Astrocyte of the cerebellum (primary cell): ENCODE measurements at places on chromosomes 13 and 19.

DNA sequence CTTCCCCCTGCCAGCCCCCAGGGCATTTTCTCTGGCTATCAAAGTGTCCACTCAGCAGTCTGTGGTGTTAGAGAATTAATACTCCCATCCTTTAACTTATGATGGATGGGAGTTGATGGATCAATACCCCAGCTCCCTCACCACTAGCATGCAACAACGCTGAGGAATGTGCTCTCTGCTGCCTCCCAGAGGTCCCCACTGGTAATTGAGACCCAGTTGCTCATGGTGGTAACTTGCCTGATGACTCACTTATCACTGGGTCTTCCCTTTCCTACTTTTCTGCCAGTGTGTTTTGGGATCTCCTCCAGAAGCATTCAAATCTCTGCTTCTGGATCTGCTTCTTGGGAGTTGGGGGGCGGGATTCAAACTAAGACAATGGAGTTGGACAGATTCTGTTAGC, 20.3 kb upstream of the CACNA1A start:
- DNase-seq, result no peak

GRCh38 chr13:43077046-43077445, 53.7 kb downstream of the DNAJC15 start:
- DNase-seq, result no peak

DNA sequence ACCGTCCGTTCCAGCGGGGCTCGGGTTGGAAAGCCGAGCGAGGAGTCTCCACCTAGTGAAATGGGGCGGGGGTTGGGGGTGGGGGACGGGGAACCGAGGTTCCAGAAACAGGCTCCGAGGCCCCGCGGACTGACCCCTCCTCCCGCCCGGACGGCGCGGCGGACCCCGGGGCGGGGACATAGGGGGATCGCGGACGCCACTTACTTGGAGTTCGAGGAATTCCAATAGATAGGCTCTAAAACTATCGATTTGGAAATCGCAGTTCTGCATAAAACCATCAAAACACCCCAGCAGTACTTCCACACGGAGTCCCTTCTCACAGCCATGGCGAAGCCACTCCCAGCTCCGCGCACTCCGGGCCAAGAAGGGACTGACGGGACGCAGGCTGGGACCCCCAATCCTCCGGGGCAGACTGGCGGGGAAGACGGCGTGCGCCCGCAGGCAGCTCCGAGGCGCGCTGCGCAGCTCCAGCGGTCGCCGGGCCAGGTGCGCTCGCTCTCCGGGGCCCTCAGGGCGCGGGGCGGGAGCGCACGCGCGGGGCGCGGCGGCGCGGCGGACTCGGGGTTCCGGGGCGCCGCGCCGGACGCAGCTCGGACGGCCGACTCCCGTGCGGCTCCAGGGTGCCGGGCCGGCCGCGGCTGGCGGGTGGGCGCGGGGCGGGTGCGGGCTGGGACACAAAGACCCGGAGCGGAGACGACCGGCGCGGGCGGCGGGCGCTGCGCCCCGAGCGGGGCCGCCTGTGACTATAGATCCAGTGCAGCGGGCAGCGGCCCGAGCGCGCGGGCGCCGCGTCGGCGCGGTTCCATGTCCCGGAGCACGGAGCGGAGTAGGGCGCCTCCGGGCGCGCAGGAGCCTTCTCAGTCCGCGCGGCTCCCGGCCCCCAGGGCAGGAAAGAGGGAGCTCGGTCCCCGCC, 567 bp downstream of the EFNB2 start:
- no peak for DNase-seq

- DNase-seq, result no peak
Observed at GRCh38 chr19:28785971-28786370, 427.0 kb downstream of the UQCRFS1 start.

- no peak for DNase-seq
Observed at GRCh38 chr19:50741179-50741933, 18.2 kb downstream of the CLEC11A start.

DNA sequence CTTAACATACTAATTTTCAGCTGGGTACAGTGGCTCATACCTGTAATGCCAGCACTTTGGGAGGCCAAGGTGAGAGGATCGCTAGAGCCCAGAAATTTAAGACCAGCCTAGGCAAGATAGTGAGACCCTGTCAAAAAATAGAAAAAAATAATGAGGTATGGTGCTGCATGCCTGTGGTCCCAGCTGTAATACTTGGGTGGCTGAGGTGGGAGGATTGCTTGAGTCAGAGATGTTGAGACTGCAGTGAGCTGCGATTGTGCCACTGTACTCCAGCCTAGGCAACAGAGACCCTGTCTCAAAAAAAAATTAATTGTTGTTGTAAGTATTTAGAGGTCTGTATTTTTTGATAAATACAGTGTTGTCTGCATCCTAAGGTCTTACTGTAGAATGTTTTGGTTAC, 66.8 kb downstream of the FNDC3A start:
- peak; percentile 13 for DNase-seq

DNA sequence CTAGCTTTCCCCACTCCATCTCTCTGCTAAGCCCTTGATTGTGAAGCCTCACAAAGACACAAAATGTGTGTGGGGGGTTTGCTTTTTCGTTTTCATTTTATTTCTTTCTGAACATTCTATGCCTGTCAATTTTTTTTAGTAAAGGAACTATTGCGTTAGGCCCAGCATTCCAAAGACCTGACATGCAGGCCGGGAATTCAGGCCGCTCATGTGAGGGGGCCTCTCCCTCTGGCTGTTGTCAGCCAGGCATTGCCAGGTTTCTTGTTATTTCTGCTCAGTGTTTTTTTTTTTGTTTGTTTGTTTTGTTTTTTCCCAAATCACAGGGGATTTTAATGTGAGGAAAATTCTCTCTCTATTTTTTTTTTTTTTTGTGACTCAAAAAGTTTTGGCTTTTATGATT, 10.3 kb upstream of the MEDAG start:
- DNase-seq, result no peak

- peak; percentile 80 for DNase-seq
Observed at GRCh38 chr13:23509781-23510543, 60.2 kb upstream of the TNFRSF19 start.

DNA sequence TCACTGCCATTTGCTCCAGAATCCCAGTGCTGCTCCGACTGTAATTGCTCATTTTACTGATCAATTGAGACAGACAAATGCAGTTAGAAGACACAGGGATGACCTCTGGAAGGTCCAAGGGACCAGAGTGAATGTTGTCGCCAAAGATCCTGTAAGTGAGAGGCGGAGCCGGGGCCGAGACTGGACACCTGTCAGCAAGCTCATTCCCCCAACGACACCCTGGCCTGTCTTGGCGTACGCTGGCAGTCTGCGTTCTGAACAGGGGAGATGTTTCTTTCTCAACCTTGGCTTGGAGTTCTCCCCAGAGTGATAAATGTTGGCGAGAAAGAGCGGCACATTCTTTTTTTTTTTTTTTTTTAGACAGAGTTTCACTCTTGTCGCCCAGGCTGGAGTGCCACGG, 24.2 kb downstream of the GADD45B start:
- no peak for DNase-seq

DNA sequence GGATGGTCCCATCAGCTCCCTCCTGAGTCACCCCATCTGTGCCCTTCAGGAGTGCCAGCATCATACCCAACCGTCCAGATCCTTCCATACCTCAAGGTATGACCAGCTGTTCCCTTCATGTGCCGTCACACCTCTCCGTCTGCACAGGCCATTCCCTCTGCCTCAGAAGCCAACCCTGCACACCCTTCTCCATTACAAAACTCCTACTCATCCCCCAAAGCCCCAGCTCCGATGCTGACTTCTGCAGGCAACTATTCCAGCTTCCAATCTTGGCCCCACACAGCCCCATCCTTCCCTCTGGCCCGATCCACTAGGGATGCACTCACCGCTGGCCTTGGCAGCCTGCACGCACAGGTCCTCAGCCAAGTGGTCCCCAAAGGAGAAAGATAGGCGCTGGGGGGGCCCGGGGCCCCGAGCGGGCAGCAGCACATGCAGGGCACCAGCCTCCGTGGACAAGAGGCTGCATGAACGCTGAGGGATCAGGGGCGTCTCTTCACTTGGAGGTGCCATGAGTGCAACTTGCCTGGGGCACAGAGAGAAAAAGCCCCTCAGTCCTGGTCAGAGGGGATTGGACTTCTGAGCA, 3.8 kb downstream of the JAK3 start:
- DNase-seq, result no peak

- DNase-seq, result peak; percentile 78
Observed at GRCh38 chr13:89375839-89376238, 1704.7 kb downstream of the SLITRK5 start.

DNA sequence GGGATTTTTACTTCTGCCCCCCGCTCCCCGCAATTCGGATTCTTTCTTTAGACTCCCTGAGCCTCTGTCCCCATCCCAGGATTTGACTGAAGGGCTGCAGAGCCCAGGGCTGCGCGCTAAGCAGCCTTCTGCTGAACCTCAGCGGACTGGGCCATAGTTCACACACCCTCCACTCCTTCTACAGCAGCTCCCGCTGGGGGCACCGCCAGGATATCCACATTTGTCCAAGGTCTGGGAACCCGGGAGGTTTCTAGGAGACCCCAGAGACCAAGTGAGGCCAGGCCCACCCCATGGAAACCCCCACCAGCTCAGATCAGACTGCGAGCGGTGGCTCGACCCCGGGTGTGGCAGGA, 463.3 kb downstream of the ITGBL1 start:
- no peak for DNase-seq

DNA sequence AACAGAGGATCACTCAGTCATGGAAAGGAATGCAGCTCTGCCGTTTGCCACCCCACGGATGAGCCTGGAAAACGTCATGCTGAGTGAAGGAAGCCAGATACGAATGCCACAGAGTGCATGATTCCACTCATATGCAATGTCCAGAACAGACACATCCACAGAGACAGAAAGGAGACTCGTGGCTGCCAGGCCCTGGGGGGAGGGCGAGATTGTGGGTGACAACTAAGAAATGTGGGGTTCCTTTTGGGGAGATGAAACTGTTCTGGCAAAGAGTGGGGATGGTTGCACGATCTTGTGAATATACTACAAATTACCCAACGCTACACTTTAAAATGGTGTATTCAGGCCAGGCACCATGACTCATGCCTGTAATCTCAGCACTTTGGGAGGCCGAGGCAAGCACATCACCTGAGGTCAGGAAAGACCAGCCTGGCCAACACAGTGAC, 27.2 kb upstream of the NAPA start:
- no peak for DNase-seq

DNA sequence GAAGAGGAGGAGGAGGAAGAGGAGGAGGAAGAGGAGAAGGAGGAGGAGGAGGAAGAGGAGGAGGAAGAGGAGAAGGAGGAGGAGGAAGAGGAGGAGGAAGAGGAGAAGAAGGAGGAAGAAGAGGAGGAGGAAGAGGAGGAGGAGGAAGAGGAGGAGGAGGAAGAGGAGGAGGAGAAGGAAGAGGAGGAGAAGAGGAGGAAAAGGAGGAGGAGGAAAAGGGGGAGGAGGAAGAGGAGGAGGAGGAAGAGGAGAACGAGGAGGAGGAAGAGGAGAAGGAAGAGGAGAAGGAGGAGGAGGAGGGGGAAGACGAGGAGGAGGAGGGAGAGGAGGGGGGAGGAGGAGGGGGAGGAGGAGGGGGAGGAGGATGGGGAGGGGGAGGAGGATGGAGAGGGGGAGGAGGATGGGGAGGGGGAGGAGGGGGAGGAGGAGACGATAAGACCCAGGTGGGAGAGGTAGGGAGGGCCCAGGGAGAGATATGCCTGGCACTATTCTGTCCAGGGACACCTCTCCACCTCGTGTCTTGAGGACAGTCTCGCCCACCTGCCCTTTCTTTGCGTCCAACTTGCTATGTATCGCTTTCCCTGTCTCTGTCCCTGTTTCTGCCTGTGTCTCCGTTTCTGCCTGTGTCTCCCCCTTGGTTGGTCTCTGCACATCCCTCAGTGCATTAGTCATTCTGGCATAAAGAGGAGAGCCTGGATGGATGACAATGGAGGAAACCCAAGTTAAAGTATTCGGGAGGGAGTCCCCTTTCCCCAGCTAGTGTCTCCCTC, 7.1 kb upstream of the KLK5 start:
- no peak for DNase-seq

DNA sequence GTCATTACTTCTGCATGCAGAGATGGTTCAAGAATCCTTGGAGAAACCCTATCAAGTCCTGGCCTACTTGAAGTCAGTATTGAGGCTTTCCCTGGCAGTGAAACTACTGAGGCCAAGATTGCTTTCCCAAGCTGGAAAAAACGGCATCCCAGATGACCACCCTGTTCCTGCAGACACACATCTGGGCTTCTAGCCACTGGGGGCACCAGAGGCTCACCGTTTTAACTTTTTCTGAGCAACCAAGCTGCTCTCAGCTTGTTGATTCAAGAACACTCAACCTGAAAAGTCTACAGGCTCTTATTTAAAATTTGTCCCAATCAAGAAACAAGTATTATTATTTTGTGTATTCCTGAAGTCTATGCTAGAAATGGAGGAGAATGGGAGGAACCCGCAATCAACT, 66.6 kb downstream of the SPRYD7 start:
- no peak for DNase-seq

- DNase-seq, result no peak
Observed at GRCh38 chr19:31139871-31140505, 209.2 kb downstream of the TSHZ3 start.

DNA sequence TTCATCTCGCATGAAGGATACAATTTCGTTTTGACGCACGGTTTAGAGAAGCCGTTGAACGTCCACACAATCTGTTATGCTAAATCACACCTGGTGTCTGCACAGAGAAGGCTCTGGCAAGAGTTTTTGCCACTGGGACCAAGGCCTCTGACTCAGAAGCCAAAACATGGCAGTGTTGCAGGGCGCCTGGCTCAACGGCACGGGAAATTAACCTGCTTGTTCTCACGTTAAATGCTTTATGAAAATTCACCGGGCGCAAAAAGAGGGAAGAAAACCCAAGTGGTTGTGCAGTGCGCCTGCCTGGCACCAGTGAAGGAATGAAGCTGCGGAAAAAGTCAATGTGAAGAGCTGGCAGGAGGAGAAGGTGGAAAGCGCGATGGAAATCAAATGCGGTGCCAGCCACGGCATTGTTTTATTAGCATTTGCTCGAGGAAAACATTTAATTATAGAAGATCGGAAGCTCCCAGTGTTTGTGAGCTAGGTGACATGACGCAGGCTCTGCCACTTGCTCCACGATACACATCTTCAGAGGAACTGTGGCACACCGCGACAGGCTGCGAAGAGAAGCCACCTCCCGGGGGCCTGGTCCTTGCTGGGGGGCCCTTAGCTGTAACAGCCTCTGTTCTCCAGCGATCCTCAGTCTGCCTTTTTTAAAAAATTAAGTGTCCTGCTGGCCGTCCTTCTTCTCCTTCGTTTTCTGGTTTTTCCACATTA, 126.2 kb downstream of the ZIC5 start:
- DNase-seq, result no peak

DNA sequence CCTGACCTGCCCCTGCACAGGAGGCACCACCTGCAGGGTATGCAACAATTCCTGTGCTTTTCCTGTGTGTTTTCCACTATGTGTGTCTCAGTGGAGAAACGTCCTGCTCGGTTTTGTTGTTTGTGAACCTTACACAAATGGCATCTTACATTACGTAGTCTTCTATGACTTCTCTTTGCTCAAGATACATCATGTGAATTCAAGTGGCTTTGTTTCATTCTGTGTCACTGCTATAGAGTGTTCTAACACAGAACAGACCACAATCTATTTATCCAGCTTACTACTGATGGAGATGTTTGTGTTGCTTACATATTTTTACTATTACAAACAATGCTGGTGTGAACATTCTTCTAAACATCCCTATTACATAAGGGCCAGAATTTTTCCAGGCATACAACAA, 97.7 kb downstream of the ANKRD10 start:
- no peak for DNase-seq

GRCh38 chr13:76868371-76868770, 17.8 kb downstream of the KCTD12 start:
- no peak for DNase-seq
